ENCODE measurements at places on chromosomes 2 and 18. TPM values are rescaled to one million over a fixed set of nuclear protein-coding genes. Genes with fewer than 3 reads are reported as not detected.
A peak's percentile ranks its signal among the peaks of the same experiment; 100 is the strongest.

- no peaks in the 10 kb centered on the region for H3K36me3 ChIP-seq
- no peak for DNase-seq
- H3K4me1 ChIP-seq: no peaks in the 10 kb centered on the region
- no peak overlapping the region for H3K4me3 ChIP-seq
Measured at GRCh38 chr18:36808681-36809080, 20.1 kb downstream of the TPGS2 start.

Gene CFAP65
- total RNA-seq: 4.3 TPM

DNA sequence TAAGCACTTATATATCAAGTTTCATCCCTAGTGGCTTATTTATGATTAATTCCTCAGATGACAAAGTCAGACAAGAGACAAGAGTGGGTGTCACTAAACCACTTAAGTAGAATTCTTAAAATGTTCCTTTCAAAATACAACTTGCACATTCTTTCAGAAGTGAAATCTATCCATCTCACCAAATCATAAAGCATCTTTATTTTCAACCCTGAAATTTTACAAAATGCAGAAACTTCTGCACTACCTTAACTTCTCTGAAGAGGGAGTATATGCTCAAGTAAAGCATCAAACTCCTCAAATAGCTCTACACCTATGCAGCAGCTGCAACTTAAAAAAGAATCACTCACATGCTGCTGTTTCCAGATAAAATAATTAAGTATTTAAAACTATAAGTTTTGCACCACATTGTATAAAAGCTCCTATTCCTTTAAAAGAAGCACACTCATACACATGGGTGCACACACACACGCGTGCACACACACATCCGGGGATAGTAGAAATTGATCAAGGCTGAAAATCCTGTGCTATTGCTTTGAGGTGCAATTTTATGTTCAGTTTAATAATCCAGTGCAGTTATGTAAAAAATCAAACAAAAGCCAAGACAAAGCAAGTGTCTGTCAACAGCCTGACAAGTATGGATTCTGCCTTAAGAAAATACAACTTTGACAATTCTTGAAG lies 244.5 kb downstream of the TCF4 start:
- H3K4me3 ChIP-seq: no peak overlapping the region
- H3K27ac ChIP-seq: no peak overlapping the region
- H3K36me3 ChIP-seq: no peaks in the 10 kb centered on the region
- H3K4me1 ChIP-seq: peaks cover 15% of the 10 kb centered on the region
- H3K27me3 ChIP-seq: no peaks in the 10 kb centered on the region

GRCh38 chr2:12842917-12843316 lies 126.2 kb downstream of the TRIB2 start:
- H3K4me1 ChIP-seq: no peaks in the 10 kb centered on the region
- H3K27me3 ChIP-seq: no peaks in the 10 kb centered on the region
- no peak overlapping the region for H3K4me3 ChIP-seq
- no peak for DNase-seq
- no peak overlapping the region for H3K27ac ChIP-seq

Gene SRD5A2
- total RNA-seq: 0.99 TPM

GRCh38 chr2:46225730-46226129 lies 71.5 kb upstream of the EPAS1 start:
- H3K27me3 ChIP-seq: no peaks in the 10 kb centered on the region
- peaks cover 40% of the 10 kb centered on the region for H3K4me1 ChIP-seq
- no peak overlapping the region for H3K4me3 ChIP-seq
- H3K36me3 ChIP-seq: no peaks in the 10 kb centered on the region
- DNase-seq: no peak

DNA sequence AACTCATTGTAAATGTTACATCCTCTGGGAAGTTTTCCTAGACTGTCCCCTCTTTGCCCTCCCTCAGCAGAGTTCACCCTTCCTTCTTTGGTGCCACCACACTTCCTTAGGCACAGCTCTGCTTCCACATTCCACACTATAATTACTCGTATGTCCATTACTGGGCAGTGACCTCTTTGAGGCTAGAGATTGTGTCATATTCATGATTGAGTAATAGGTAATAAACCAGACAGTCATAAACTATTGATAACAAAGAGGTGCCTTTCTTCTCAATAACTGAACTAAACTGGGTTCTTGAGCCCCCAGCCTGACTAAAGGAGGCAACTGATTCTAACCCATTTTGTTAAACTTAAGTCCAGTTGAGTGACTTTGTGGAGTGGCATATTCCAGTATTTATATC lies 28.3 kb downstream of the MYO3B start:
- no peaks in the 10 kb centered on the region for H3K27me3 ChIP-seq
- H3K4me3 ChIP-seq: no peak overlapping the region
- no peak for DNase-seq
- no peaks in the 10 kb centered on the region for H3K36me3 ChIP-seq

DNA sequence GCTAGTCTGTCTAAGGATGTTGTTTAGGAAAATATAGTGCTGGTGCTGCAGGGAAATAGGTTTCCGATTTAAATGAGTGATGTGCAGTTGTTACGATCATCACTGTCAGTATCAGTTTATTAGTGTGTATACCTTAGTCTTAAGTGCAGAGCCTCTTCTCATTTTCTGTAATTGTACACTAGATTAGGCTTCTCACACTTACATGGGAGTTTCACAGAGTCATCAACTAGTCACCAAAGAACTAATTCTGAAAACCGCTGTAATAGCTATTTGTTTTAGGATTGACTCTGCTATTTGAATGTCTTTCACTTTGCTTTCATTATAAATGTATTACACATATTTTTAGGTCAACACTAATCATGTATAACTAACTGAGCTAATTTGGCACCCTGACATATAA lies 99.8 kb upstream of the ZEB2 start:
- H3K4me3 ChIP-seq: no peak overlapping the region
- no peak for DNase-seq
- no peaks in the 10 kb centered on the region for H3K36me3 ChIP-seq
- H3K4me1 ChIP-seq: no peaks in the 10 kb centered on the region
- H3K27me3 ChIP-seq: no peaks in the 10 kb centered on the region

GRCh38 chr18:47799376-47799775 lies 131.1 kb downstream of the SMAD2 start:
- H3K27ac ChIP-seq: no peak overlapping the region
- no peaks in the 10 kb centered on the region for H3K27me3 ChIP-seq
- H3K4me1 ChIP-seq: no peaks in the 10 kb centered on the region
- DNase-seq: no peak
- no peaks in the 10 kb centered on the region for H3K36me3 ChIP-seq

Gene TUBA4B
- not detected for total RNA-seq

Gene HOXD8
- total RNA-seq: 2.1 TPM

Gene FNDC4
- total RNA-seq: 8.0 TPM

DNA sequence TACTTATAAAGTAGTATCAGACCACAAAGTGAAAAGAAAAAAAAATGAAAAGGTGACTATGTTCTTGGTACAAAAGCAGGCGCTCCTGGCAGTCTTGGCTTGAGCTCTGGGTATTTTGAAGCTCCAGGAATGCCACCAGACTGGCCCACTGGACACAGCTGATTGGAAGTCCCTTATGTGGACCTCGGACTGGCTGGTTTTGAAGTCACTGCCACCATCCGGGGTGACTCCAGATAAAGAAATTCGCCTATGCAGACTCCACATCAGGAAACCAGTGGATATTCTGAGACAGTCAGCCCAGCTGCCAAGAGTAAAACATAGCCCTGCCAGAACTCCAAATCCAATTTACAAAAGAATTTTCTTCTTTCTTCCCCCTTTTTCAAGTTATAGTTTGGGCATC lies 28.0 kb downstream of the ACKR3 start:
- DNase-seq: no peak
- no peaks in the 10 kb centered on the region for H3K27me3 ChIP-seq
- no peak overlapping the region for H3K4me3 ChIP-seq
- no peak overlapping the region for H3K27ac ChIP-seq
- H3K4me1 ChIP-seq: no peaks in the 10 kb centered on the region

DNA sequence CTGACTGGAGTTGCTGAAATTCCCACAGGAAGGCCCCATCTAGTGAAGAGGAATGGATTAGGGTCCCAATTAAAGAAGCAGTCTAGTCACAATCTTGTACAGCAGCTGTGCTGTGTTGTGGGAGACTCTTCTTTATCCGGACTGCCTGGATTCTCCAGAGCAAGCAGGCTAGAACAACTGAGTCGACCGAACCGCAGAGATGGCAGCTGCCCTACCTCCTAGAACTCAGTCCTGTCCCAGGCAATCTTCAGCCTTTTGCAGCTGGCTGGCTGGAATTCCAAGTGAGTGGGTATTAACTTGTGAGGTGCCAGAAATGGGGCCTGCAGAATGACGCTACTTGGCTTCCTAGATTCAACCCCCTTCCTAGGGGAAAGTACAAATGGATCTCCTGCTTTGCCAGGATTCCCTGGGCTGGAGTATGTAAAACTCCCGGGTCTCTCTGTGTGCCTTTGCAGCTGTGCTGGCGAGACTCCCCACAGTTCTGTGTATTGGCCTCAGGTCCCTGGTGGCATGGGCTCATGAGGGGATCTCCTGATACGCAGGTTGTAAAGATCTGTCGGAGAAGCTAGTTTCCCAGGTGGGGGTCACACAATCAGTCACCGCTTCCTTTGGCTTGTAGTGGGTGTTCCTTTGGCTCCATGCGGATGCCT lies 1952.6 kb upstream of the LRRTM1 start:
- DNase-seq: no peak
- no peaks in the 10 kb centered on the region for H3K36me3 ChIP-seq
- H3K27me3 ChIP-seq: no peaks in the 10 kb centered on the region
- no peak overlapping the region for H3K4me3 ChIP-seq
- H3K4me1 ChIP-seq: no peaks in the 10 kb centered on the region

Gene POTEI
- total RNA-seq: not detected

GRCh38 chr18:8799596-8800441 lies 94.5 kb downstream of the MTCL1 start:
- H3K4me1 ChIP-seq: no peaks in the 10 kb centered on the region
- no peak overlapping the region for H3K4me3 ChIP-seq
- H3K27me3 ChIP-seq: no peaks in the 10 kb centered on the region
- no peaks in the 10 kb centered on the region for H3K36me3 ChIP-seq

DNA sequence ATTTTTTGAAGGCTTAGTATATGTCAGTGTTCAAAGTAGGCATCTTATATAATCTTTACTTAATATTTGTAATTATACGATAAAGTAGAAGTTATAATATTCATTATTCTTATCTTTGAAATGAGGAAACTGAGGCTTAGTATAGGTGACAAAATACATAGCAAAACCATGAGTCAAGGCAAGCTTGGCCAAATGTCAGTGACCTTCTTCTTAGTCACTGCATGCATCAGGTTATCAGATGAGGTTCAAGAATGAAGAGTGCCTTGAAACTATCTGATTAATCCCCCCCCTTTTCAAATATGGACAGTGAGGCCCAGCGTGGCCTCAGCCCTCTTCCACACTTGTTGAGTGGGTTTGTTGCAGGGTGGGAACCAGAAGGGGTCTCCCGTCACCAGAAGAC lies 59.3 kb downstream of the PMAIP1 start:
- no peaks in the 10 kb centered on the region for H3K36me3 ChIP-seq
- no peak for DNase-seq
- no peaks in the 10 kb centered on the region for H3K4me1 ChIP-seq
- H3K27ac ChIP-seq: no peak overlapping the region

Gene ANKRD23
- 3.0 TPM for total RNA-seq

DNA sequence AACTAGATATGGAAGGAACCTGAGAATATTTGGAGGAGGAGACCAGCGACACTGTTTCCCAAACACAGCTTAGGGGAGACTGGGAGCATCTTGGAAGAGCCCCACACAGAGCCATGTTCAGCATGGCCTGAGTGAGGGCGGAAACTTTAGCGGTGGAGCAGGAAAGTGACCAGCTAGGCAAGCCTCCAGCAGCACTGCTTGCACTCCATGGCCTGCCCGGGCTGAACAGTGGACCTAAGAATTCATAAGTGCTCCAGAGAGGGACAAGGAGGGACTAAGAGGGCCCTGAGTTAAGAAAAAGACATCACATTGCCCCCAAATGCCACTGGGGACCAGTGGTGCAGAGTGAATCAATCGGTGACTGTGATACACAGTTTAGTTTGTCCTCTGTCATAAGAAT lies 566.4 kb downstream of the TNS1 start:
- H3K36me3 ChIP-seq: no peaks in the 10 kb centered on the region
- no peaks in the 10 kb centered on the region for H3K27me3 ChIP-seq
- peak; percentile 38 for DNase-seq
- H3K27ac ChIP-seq: peak overlapping the region; percentile 4

Gene MOCOS
- 5.5 TPM for total RNA-seq

DNA sequence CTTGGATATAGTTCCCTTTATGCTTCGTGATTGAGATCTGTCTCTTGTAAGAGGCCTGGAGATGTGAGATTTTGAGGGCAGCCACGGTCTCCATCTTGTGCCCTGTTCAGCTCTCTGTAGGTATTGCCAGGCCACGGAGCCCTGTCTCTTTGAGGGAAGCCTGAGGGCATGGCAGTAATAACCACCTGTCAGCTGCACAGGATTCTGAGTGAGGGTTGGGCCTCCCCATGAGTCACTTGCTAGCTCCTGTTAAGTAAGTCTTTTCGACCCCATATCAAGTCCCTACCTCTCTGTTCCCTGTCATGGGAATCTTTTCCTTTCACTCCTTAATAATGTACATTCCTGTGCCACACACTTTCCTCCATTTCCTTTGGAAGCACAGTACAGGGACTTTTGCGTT lies 20.4 kb downstream of the LYPD6B start:
- no peak overlapping the region for H3K27ac ChIP-seq
- no peaks in the 10 kb centered on the region for H3K36me3 ChIP-seq
- no peaks in the 10 kb centered on the region for H3K4me1 ChIP-seq
- no peak overlapping the region for H3K4me3 ChIP-seq
- no peaks in the 10 kb centered on the region for H3K27me3 ChIP-seq
- no peak for DNase-seq

DNA sequence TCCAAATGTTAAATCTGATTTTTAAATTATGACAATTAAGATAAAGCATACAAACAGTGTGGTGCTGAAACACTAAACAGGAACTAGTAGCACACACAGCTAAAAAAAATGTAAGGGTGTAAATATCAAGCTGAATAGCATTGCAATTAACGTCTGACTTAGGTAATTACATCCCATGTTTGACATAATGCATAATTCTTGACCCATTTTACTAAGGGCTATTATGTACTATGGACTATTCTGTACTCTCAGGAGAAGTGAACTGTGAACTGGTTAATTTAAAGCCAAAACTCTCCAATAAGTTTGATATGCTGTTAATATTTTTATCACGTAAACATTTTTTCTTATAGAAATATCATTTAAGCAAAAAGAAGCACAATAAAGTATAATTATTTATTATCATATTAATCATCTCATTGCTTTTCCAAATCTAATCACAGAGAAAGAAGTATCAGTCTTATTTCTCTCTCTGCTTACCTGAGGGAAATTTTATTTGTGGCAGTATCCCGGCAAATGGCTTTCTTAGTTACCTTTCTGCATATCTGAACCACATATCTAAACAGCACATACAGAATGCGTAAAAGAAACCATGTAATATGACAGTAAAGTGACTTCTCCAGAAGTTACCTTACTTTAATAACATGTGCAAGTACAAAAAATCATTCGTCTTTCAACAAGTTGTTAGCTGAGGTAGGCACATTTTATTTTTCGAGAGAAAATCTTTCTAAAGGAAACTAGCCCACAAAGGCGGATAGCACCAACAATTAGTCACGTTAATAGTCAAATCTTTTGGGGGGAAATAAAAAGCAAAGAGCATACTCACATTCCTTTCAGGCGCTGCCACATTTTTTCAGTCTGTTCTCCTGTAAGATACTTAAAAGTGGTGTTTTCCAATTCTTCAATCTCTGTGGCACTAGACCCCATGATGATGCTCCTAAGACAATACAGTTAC lies 94.9 kb upstream of the PDE1A start:
- H3K27ac ChIP-seq: no peak overlapping the region
- no peak for DNase-seq
- no peaks in the 10 kb centered on the region for H3K27me3 ChIP-seq
- H3K4me1 ChIP-seq: no peaks in the 10 kb centered on the region
- no peak overlapping the region for H3K4me3 ChIP-seq

Gene VWA3B
- not detected for total RNA-seq

All from left lung (tissue), 14 donors.